Omental fat pad (tissue), 4 donors: ENCODE measurements at places on chromosomes 3 and 15.

GRCh38 chr3:41668379-41668778, 293.5 kb downstream of the ULK4 start:
- DNase-seq = no peak

- no peak for DNase-seq
Measured at GRCh38 chr3:175150812-175151401, 291.8 kb downstream of the NAALADL2 start.

- DNase-seq = no peak
Measured at GRCh38 chr3:42572278-42572677, 9.5 kb downstream of the SEC22C start.

GRCh38 chr15:76200641-76201105, 110.6 kb downstream of the ETFA start:
- DNase-seq = no peak
